Lower leg skin (tissue), 4 donors: ENCODE measurements at places on chromosomes 11 and 22. TPM values are rescaled to one million over a fixed set of nuclear protein-coding genes. Genes with fewer than 3 reads are reported as not detected.

The MIAT gene
- 0.72 TPM for total RNA-seq

The CRACR2B gene
- 14.5 TPM for total RNA-seq

The BCO2 gene
- 0.98 TPM for total RNA-seq

The ADAMTS8 gene
- 0.81 TPM for total RNA-seq

The CFAP300 gene
- total RNA-seq = 1.8 TPM

The FAM89B gene
- total RNA-seq = 59.7 TPM

The TPBGL gene
- 0.13 TPM for total RNA-seq

The NXPE1 gene
- total RNA-seq = not detected

The CCDC73 gene
- not detected for total RNA-seq

The OR51B2 gene
- total RNA-seq = not detected

The OR52I2 gene
- total RNA-seq = not detected

The CSNK1E gene
- 158 TPM for total RNA-seq
